Activated naive CD8-positive, alpha-beta T cell treated with anti-CD3 and anti-CD28 coated beads, Interleukin-2, amount 50 U/mL, for 24 hours (primary cell): ENCODE measurements at places on chromosomes 7 and 10.

GRCh38 chr10:43746906-43747305 lies 98.2 kb upstream of the ZNF32 start:
- DNase-seq = no peak

- peak; percentile 83 for DNase-seq
These were observed 11.6 kb downstream of the HBP1 start for GRCh38 chr7:107180378-107180777.

DNA sequence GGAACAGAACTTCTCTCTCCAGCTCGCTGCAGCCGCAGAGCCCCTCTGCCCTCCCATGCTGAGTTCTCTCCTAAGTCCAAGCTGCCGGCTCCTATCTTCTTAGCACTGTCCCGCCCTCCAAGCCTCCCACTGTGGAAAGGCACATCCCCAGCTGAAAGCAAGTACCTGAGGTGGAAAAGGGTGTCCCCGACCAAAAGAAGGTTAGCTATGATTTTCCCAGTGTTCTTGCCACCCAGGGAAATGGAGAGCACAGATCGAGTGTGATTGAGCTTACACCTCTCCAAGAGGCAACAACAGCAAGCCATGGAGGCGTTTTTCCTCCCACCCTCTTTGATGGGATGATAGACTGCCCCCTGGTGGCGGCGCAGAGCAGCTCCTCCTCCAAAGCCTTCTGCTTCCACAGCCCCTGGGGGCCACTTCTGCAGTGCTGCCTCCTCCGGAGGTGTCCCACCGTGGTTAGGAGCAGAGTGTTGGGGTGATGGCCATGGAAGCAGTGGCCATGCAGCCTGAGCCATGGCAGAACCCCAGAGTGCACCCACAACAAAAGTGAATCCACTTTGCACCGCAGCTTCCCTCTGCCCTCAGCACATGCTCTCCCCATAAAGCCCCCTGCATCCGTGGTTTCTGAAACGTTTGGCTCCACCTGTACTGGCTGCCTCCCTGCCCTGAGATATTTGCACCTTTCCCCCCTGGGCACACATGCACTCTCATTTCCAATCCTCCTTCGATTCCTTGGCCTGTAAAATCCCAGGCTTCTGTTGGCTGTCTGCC lies 143.1 kb upstream of the STK17A start:
- peak; percentile 70 for DNase-seq

- DNase-seq = no peak
These were observed 73.4 kb downstream of the VIPR2 start for GRCh38 chr7:159071260-159071659.

- no peak for DNase-seq
These were observed 20.9 kb upstream of the PARD3 start for GRCh38 chr10:34835908-34836508.
